ENCODE measurements at places on chromosomes 16 and 17.

GRCh38 chr17:28773736-28774135 lies 29.9 kb downstream of the TRAF4 start:
- no peak for DNase-seq

DNA sequence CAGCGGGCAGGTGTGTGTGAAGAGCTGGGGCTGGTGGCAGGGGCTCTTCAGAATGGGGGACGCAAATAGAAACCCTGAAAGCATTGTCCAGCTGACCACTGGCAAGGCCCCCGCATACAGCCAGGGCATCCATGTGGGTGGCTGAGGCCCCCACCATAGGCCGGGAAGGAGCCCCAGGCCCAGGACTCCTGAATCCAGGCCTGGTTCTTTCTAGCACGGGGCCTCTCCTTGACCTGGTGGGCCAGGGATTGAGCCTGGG lies 200.5 kb downstream of the NTN1 start:
- no peak for DNase-seq

DNA sequence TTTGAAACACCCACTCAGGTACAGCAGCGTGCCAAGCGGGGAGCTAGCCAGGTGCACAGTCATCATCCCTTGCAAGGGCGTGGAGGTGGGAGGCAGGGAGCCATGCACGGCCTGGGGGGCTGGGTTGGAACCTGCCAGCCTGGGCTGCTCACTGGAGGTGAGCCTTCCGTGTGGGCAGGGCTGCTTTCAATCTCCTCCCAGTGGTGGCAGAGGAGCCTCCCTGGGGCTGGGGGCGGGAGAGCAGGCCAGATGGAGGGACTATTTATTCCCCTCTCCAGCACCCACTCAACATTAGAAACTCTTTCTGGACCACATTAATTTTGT lies 90.3 kb downstream of the KATNIP start:
- no peak for DNase-seq

- DNase-seq = no peak
These were observed 19.2 kb downstream of the SDK2 start for GRCh38 chr17:73625006-73625405.

- DNase-seq = peak; percentile 85
These were observed 30.8 kb downstream of the USP10 start for GRCh38 chr16:84730406-84731106.

- DNase-seq = no peak
These were observed 180.5 kb upstream of the MPHOSPH6 start for GRCh38 chr16:82350560-82350959.

- DNase-seq = no peak
These were observed 74.9 kb downstream of the DYNLRB2 start for GRCh38 chr16:80615735-80616134.

DNA sequence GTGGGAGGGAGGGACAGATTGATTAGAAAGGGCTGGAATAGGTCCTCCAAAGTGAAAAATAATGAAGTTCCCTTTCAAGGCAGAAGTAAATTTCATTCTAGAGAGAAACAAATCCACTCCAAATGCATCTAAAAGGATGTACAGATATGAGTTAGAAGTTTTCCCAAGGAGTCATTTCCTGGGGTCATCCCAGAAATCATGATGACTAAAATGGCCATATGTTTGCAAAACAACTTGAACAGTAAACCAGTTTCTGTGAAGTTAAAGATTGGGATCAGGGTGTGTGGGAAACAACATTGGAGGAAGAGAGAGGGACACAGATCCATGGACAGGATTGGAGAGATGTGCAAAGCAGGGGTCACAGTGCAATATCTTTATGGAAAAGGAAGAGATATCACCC lies 32.5 kb upstream of the ARHGAP44 start:
- no peak for DNase-seq

DNA sequence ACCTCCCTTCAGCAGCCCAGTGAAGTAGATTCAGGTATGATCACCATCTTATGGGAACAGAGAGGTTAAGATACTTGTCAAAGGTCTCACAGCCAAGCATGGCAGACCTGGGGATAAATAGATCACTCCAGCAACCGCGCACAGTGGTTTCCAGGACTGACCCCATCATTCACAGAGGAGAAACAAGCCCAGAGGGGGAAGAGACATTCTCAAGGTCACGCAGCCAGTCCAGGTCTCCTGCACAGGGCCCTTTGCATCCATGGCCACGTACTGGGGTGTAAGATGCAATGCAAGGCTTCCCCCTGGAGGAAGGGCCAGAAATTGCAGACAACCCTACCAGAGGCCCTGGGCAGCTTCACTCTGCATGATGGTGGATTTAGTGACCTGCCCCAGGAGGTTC lies 19.9 kb downstream of the TLE7 start:
- DNase-seq = peak; percentile 58

DNA sequence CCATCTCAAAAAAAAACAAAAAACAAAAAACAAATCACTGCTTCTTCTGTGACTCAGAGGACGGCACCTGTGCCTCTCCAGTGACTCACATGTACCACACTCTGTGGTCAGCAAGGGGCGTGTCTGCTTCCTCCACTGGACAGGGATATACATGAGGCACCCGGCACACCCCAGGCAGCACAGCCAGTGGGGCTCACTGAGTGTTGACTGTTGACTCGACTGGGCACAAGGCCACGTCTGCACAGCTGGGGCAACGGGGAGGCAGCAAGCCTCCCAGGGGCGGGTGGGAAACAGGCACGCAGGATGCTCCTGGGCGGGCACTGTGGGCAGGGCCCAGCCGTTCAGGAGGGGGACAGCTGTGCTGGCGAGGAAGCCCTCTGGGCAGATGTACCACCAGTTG lies 64.1 kb downstream of the TIMM22 start:
- peak; percentile 4 for DNase-seq

GRCh38 chr17:74151551-74152315 lies 51.7 kb upstream of the RPL38 start:
- no peak for DNase-seq

GRCh38 chr17:43974382-43975266 lies 20.9 kb upstream of the PYY start:
- no peak for DNase-seq

- DNase-seq = no peak
These were observed 234.6 kb downstream of the TMEM114 start for GRCh38 chr16:8355675-8356074.

DNA sequence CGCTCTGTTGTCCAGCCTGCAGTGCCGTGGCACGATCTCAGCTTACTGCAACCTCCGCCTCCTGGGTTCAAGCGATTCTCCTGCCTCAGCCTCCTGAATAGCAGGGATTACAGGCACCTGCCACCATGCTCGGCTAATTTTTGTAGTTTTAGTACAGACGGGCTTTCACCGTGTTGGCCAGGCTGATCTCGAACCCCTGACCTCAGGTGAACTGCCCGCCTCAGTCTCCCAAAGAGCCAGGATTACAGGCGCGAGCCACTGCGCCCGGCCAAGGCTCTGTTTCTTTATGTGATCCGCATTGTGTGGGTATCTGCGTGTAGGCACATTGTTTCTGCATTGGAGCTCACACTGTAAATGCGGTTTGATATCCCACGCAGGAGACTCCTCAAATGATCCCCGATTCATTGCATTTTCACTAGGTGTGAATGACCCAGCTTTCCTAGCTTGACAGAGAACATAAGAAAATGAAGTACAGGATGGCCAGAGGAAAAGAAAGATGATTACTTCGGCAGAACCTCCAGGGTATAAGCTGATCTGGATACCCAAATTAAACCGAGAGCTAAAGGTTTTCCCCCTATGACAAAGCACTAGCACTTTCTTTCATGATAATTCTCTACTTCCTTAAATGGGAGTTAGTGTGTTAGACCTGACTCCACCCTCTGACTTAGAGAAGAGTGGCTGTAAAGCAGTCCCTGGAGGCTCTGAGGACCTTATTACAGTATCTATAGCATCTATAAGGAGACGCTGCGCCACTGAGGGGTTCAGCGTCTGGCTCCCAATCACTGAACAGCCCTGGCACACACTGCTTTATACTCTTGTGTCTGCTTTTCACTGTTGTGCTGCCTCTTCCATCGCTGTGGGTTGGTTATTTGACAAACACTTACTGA lies 17.3 kb downstream of the COTL1 start:
- DNase-seq = peak; percentile 82

DNA sequence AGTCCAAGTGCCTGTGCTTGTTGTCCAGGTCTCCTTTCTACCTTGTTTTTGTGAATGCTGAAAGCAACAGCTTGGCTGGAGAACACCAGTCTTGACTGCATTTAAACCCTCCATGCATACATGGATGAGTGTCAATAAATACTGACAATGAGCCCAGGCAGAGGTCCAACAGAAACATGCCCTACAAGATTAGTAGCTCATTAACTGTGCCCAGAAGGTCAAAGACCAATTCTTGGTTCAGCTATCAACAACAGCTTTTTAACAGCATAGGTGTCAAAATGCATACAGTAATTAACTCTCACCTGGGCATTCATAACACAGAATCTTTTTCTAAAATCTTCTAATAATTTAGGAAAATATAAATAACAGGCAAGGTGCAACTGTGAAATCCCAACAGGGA lies 63.2 kb downstream of the N4BP1 start:
- DNase-seq = no peak

- DNase-seq = no peak
These were observed 66.9 kb upstream of the RCVRN start for GRCh38 chr17:9971991-9972390.

DNA sequence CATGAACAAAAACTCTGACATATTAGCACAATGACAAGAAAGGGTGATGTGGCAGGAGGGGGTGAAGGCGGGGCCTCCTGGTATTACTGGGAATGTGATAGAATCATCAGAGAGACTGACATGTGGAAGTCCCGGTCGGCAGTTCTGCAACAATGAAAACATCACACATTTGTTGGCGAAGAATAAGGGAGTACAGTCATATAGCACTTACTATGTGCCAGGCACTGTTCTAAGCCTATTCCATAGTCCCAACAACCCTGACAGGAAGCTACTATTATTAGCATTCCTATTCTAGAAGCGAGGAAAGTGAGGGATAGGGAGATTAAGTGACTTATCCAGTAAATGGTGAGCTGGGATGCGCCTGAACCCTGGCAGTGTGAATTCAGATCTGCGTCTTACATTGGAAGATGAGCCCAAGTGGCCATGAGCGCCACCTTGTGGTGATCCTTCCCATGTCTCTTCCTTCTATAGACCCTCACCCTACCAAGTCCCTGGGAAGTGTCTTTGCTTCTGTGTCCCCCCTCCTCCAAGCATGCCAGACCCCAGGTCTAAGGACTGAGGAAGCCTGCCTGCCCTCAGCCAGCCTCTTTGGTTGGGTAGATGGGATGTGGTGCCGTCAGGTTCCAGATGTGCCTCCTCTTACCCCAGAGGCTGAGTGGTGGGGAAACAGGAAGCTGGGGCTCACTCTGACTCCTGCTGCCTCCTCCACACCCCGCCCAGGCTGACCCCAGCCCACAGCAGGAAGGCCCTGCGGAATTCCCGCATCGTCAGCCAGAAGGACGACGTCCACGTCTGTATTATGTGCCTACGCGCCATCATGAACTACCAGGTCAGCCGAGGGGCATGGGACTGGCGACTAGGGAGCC lies 14.0 kb downstream of the FMNL1 start:
- DNase-seq = peak; percentile 85
